ENCODE measurements at places on chromosomes 13 and 19. TPM values are rescaled to one million over a fixed set of nuclear protein-coding genes. Genes with fewer than 3 reads are reported as not detected.

DNA sequence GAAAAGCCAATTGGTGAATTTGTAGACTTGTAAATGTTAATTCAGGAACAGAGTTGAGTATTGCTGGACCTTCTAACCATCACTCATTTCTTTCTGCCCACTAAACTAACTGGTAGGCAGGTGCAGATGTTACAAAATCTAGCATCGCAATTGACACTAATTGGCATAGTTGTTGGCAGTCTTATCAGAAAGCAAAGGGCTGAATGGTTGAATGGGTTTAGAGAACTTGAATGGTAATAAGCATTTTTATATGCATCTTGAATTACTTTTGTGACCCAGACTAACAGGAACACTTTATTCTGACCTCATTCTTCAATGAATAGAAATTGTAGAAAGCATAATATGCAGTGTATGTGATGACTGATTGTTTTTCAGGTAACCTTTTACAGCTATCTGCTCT lies 189.1 kb downstream of the GGACT start:
- H3K4me3 ChIP-seq, result no peak overlapping the region
- no peaks in the 10 kb centered on the region for H3K4me1 ChIP-seq
- no peak for DNase-seq
- no peak overlapping the region for H3K27ac ChIP-seq
- H3K27me3 ChIP-seq, result no peaks in the 10 kb centered on the region

GRCh38 chr13:77381059-77381458 lies 54.2 kb upstream of the MYCBP2 start:
- no peaks in the 10 kb centered on the region for H3K27me3 ChIP-seq
- no peak for DNase-seq
- H3K36me3 ChIP-seq, result no peaks in the 10 kb centered on the region
- no peak overlapping the region for H3K4me3 ChIP-seq
- H3K27ac ChIP-seq, result no peak overlapping the region
- no peaks in the 10 kb centered on the region for H3K4me1 ChIP-seq

DNA sequence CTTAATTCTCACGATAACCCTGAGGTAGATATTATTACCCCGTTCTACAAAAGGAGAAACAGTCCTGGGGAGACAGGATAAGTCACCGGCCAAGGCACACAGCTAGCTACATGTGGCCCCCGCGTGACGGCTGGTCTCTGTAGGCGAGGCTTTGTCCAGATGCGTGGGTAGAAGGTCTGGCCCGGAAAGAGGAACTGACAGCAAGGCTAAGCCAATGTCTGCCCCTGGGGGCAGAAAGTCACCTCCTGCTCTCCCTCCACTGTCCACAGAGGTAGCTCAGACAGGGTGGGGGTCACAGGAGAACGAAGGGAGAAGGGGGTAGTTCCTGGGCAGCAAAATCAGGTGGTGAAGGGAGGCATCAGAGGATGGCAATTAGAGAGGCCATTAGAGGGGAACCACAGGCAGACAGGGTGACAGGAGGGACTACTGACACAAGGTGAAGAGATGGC lies 1.8 kb downstream of the APOC4 start:
- H3K27ac ChIP-seq, result no peak overlapping the region
- no peak for DNase-seq
- no peaks in the 10 kb centered on the region for H3K4me1 ChIP-seq
- no peaks in the 10 kb centered on the region for H3K36me3 ChIP-seq
- no peaks in the 10 kb centered on the region for H3K27me3 ChIP-seq
- no peak overlapping the region for H3K4me3 ChIP-seq

DNA sequence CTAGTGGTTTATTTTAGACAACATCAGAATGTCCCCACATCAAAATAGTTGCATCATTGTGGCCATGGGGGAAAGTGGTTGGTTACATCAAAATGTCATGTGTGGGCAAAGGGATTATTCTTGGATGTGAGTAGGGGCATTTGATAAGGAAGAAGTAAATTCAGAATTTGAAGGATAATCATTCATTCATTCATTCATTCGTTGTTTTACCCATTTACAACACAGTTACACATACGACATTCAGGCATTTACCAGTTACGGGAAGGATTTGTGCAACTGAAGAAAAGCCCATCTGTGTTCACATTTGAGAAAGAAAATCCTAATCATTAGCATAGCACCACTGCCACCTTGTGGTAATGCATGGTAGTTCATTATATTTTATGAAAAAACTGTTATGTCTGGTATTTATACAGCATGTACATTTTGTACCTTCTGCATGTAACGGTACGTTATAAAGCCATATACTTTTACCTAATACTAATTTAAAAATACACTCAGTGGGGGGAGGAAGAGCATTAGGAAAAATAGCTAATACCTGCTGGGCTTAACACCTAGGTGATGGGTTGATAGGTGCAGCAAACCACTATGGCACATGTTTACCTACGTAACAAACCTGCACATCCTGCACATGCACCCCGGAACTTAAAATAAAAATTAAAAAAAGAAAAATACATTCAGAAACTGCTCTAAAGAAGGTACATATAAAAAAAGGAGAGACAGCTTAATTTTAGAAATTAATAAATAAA lies 62.1 kb downstream of the DGKH start:
- H3K27ac ChIP-seq, result no peak overlapping the region
- no peaks in the 10 kb centered on the region for H3K27me3 ChIP-seq
- no peaks in the 10 kb centered on the region for H3K36me3 ChIP-seq
- peak; percentile 44 for DNase-seq
- H3K4me3 ChIP-seq, result no peak overlapping the region

PABPC3 gene
- 4.5 TPM for total RNA-seq

DNA sequence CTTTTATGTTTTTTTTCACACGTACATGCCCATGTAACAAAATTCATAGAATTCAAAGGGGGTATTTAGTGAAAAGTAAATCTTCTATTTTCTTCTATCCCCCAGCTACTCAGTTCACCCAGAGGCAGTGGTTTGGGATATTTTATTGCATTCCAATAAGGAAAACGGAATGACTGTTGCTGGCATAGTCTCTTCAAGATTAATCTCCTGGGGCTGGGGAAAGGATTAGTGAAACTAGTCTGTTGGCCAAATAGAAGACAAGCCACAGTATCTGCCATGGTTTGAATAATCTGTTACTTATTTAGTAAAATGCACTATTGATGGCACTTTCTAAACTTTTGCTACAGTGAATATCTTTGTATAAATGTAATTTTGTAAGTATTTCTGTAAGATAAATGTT lies 122.0 kb downstream of the NDFIP2 start:
- H3K4me3 ChIP-seq, result no peak overlapping the region
- no peaks in the 10 kb centered on the region for H3K36me3 ChIP-seq
- H3K27ac ChIP-seq, result no peak overlapping the region
- H3K27me3 ChIP-seq, result no peaks in the 10 kb centered on the region
- H3K4me1 ChIP-seq, result peaks cover 6% of the 10 kb centered on the region
- DNase-seq, result no peak

RASGRP4 gene
- 1.4 TPM for total RNA-seq

GRCh38 chr13:39106216-39107005 lies 68.2 kb downstream of the NHLRC3 start:
- no peak overlapping the region for H3K4me3 ChIP-seq
- H3K27me3 ChIP-seq, result no peaks in the 10 kb centered on the region
- H3K36me3 ChIP-seq, result no peaks in the 10 kb centered on the region

- H3K36me3 ChIP-seq, result no peaks in the 10 kb centered on the region
- no peak overlapping the region for H3K27ac ChIP-seq
- no peaks in the 10 kb centered on the region for H3K27me3 ChIP-seq
- no peaks in the 10 kb centered on the region for H3K4me1 ChIP-seq
Observed at GRCh38 chr19:53704011-53704410, 72.2 kb downstream of the DPRX start.

GRCh38 chr13:43924549-43925245 lies 45.0 kb downstream of the LACC1 start:
- H3K36me3 ChIP-seq, result no peaks in the 10 kb centered on the region
- H3K27ac ChIP-seq, result no peak overlapping the region
- no peaks in the 10 kb centered on the region for H3K27me3 ChIP-seq
- no peak overlapping the region for H3K4me3 ChIP-seq
- no peak for DNase-seq

GRCh38 chr19:45468803-45469131 lies 971 bp downstream of the FOSB start:
- peaks cover 10% of the 10 kb centered on the region for H3K4me1 ChIP-seq
- H3K27me3 ChIP-seq, result no peaks in the 10 kb centered on the region
- no peaks in the 10 kb centered on the region for H3K36me3 ChIP-seq
- peak overlapping the region; percentile 67 for H3K4me3 ChIP-seq
- DNase-seq, result no peak
- peak overlapping the region; percentile 99 for H3K27ac ChIP-seq

DNA sequence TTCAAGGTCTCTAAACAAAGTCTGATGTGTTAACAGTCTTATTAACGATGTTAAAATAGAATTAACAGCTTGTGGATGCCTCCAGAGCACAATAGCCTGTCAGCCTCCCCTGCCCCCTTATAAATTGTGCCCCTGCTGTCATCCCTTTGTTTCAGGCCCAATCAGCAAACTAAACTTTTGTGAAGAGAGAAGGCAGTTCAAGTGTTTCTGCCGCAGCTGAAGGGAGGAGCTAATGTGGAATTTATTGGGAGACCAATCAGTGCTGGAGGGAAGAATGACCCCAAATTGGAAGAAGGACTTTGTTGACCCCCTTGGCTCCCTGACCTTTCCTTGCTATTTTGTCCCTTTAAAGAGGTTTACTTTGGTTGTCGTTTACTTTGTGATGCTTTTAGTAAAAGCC lies 160.5 kb downstream of the TM9SF2 start:
- no peak overlapping the region for H3K27ac ChIP-seq
- H3K4me3 ChIP-seq, result no peak overlapping the region
- no peak for DNase-seq
- no peaks in the 10 kb centered on the region for H3K36me3 ChIP-seq
- no peaks in the 10 kb centered on the region for H3K4me1 ChIP-seq

Data from prostate gland (tissue), 2 donors.